ENCODE measurements at places on chromosomes 3 and 15.

GRCh38 chr3:109851854-109852253 lies 514.5 kb upstream of the DPPA4 start:
- DNase-seq, result no peak

DNA sequence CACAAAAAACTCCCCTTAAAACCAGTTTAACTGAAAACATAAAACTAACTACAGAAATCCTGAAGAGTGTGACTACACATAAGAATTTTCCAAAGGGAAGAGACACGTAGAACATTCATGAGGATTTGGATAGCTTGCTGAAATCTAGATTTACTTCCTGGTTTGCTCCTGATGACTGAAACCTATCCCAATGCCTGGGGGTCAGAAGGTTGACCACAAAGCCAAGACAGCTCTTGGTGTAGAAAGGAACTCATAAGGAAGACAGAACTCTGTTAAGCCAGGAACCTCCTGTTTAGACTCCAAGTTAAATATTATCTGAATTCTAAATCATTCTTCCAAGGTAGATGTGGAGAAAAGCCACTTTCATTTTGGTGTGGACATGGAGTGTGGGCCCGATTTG lies 92.8 kb downstream of the TFG start:
- no peak for DNase-seq

GRCh38 chr3:178518660-178519396 lies 17.4 kb upstream of the KCNMB2 start:
- no peak for DNase-seq

GRCh38 chr15:35195649-35196048 lies 110.6 kb upstream of the NANOGP8 start:
- no peak for DNase-seq

DNA sequence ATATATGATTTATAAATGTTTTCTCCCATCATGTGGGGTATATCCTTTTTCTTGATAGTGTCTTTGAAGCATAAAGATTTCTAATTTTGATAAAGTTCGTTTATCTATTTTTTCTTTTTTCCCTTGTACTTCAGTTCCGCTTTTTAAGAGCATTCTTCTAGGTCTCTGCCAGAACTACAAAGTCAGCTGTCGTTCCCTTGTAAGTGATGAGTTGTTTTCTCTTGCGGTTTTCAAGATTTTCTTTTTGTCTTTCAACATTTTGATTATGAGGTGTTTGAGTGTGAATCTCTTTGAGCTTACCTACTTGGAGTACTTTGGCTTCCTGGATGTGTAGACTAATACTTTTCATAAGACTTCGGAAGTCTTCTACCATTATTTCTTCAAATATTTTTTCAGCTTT lies 9.3 kb upstream of the PRICKLE2 start:
- no peak for DNase-seq

GRCh38 chr3:120649830-120650233 lies 32.2 kb downstream of the HGD start:
- DNase-seq, result no peak

DNA sequence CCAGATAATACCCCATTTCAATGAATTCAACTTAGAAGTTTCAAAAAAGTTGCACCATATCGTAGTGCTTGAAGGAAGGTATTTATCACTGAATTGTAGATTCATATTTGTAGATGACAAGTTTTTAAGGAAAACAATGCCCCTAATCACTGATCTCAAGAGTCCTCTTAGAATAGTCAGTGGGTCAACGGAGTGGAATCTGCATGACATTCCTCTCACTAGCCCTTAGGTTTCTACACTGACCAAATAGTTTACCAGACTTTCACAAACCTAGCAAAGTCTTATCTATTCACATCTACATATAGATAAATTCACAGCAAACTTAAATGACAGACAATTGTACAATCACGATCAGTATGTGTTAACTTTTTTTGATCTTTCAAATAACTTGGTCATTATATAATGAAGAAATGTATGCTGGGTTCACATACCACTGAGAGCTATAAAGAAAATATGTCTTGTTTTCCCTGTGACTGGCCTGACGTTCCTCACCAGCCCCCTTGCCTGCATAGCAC lies 35.7 kb upstream of the PHLDB2 start:
- DNase-seq, result no peak

DNA sequence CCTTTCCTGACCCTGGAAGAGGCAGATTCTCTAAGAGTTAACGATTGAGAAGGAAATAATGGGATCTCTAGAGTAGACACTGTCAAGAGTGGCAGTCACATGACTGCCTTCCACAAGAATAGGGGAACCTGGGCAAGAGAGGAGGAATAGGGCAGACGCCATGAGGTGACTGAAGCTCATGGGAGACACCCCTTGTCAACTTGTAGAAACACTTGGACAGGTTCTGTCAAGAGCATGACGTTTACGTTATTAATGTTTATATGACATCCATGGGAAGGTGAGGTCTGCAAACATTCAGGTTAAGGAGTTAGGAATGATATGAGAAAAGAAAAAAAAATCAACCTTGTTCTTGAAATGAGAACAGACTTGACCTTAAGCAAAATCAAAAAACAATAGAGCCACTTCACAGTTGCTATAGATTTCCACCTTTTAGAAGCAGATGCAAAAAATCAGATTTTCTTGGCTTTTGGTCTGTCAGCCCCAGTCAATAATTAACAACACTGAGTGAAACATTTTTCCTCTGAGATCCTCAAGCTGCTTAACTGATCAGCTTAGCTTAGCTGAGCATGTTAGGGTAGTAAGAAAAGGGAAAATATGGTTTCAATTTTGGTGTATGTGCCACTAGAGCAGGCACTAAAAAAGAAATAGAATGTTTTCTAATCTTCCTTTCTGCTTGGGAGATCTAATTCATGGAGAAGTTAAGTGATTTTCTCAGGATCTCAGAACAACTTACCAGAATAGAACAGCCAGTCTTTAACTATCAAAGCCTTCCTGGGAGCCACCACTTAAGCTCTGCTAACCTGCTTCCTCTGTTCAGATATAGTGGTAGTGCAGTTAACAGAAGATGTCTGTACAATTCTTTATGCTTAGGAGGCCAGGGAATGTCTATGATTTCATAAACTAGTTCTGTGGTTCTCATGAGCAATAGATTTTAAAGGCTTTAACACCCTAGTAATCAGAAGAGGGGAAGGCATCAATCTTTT lies 116.9 kb downstream of the B3GALNT1 start:
- no peak for DNase-seq

- no peak for DNase-seq
Measured at GRCh38 chr15:45136378-45136764, 6.6 kb downstream of the DUOX1 start.

DNA sequence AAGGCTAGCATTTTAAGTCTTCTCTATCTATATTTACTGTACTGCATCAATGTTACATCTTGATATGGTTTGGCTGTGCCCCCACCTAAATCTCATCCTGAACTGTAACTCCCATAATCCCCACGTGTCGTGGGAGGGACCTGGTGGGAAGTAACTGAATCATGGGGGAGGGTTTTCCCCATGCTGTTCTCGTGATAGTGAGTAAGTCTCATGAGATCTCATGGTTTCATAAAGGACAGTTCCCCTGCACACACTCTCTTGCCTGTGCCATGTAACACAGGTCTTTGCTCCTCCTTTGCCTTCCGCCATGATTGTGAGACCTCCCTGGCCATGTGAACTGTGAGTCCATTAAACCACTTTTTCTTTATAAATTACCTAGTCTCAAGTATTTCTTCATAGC lies 161.5 kb downstream of the TBC1D5 start:
- no peak for DNase-seq

DNA sequence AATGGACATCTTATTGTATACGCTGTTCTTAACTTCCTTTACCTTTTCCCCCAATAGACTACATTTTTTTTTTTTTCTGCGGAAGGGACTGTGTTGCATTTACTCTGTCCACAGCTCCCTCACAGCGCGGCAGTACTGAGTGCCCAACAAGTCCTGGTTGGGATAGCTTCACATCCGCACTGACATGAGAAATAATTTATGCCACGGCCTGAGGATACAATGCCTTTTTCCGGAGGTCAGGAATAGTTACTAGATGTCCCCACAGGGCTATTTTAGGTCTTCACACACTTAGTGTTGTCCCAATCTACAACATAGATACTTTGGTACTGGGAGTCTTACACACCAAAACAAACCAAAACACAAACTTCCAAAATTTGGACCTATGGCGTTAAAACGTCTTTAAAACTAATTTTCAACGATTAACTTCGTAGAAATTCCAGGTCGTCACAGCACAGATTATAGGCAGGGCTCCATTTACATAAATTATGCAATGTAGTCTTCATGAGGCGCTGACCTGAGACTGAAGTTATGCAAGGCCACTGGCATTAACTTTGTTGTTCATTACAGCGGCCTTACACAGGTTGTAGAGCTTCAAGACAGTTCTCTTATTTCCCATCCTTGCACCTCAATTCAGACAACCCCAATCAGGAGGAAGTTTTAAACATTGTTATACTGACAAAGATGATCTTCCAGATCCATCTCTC lies 989 bp upstream of the PPIB start:
- DNase-seq, result no peak

- no peak for DNase-seq
Measured at GRCh38 chr15:27623560-27624305, 475.4 kb downstream of the OCA2 start.

GRCh38 chr15:101215681-101216080 lies 36.2 kb downstream of the CHSY1 start:
- no peak for DNase-seq

GRCh38 chr3:110397115-110397514 lies 674.5 kb upstream of the NECTIN3 start:
- DNase-seq, result no peak

DNA sequence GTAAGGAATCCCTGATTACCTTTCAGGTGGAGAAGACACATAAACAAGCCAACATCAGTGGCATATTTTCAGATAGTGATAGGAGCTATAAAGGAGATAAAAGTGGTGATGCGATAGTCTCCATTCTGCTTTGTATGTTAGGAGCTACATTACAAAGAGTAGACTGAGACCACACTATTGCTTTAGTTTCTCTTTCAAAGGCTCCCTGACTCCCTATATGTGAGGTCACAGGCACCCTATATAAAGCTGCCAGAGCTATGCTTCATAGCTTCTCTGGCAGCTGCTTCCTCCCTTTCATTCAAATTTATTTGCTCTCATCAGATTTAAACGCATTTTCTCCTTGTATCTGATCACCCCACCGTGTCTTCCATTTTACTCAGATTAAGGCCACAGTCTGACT lies 466.6 kb downstream of the IL5RA start:
- no peak for DNase-seq

DNA sequence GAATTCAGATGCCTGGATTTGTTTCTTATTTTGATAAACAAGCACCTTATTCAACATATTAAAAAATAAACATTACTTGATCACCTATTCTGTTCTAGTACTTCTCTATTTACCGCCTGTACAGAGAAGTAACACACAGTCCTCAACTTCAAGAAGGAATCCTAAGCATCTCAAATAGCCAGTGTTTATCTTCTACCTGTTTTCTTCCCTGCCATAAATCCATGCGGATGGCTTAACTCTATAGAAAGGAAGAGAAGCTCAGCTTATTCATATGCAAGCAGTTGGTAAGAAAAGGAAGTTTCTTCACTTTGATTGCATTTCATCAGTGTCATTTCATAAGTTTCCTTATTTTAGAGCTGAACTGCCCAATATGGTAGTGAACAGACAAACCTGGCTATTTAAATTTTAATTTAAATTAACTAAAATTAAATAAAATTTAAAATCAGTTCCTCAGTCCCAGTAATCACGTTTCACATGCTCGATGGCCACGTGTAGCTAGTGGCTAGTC lies 210.0 kb upstream of the PEX5L start:
- no peak for DNase-seq

DNA sequence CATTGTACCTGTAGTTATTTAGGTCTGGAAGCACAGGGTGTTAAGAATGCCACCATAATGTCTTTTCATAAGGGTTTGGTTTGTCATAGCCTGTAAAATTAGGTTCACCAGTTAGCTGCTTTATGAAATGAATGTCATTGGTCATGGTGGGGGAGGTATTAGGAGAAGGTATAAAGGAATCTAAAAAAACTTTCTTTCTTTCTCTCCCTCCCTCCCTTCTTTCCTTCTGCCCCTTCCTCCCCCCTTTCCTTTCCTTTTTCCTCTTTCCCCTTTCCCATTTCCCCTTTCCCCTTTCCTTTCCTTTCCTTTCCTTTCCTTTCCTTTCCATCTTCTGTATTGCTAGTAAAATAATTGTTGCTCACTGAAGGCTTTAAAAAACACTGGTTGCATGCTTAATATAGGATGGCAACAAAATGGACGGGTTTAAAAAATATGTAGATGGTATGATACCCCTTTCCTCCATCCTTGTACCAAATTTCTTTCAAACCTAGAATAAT lies 9.6 kb downstream of the ATP2C1 start:
- DNase-seq, result no peak

GRCh38 chr3:79729096-79729495 lies 38.7 kb downstream of the ROBO1 start:
- DNase-seq, result no peak

GRCh38 chr15:82880704-82881103 lies 71.3 kb downstream of the WHAMM start:
- no peak for DNase-seq

- DNase-seq, result no peak
Measured at GRCh38 chr3:65490114-65490513, 548.6 kb downstream of the MAGI1 start.

DNA sequence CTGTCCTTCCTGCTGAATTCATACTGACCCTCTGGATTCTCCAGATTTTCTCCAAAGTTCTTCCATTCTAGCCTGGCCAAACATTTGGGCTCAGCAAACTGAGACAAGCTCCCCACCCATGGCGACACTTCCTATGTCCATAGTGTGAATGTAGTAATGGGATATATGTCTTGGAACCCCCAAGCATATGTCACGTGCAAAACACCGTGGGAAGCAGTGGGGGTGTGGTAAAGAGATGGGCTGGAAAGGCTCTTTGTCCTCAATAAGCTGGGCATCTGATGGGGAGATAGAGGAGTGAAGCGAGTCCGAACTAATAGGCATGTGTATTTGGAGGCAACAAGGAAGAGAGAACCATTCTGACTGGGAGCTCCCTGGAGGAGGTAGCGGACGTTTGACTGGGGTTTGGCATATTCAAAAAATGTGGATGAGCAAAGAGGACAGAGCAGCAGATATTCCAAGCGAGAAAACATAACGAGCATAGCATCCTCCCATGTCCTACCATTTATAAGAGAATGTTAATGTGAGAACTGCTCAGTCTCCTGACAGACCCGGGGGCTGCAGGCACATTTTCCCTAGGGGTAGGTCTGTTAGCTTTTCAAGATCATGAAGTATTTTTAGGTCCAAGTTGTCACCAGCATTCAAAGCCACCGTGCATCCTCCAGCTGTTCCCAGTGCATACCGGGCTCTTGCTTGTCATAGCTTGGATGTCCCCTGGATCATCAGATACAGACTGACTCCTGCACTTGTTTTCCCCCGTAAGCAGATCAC lies 25.6 kb downstream of the TPM1 start:
- DNase-seq, result no peak

- DNase-seq, result no peak
Measured at GRCh38 chr15:52050416-52050815, 31.4 kb downstream of the MAPK6 start.

DNA sequence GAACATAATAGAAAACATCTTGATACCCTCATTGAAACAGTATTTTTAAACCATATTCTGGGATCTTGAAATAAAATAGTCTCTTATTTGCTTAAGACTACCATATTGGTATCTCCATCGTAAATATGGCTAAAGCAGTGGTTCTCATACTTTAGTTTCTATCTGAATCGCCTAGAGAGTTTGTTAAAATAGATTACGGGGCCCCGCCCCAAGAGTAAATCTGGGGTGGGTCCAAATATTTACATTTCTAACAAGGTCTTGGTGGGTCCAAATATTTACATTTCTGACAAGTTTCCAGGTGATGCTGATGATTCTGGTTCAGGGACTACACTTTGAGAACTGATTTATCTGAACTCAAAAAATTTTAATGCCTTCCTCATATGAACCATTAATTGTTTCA lies 45.3 kb downstream of the TSC22D2 start:
- DNase-seq, result no peak

- DNase-seq, result no peak
Measured at GRCh38 chr15:98753726-98754656, 105.7 kb downstream of the IGF1R start.
